EH (cell line): ENCODE measurements at places on chromosomes 12 and 14.
A peak's percentile ranks its signal among the peaks of the same experiment; 100 is the strongest.

DNA sequence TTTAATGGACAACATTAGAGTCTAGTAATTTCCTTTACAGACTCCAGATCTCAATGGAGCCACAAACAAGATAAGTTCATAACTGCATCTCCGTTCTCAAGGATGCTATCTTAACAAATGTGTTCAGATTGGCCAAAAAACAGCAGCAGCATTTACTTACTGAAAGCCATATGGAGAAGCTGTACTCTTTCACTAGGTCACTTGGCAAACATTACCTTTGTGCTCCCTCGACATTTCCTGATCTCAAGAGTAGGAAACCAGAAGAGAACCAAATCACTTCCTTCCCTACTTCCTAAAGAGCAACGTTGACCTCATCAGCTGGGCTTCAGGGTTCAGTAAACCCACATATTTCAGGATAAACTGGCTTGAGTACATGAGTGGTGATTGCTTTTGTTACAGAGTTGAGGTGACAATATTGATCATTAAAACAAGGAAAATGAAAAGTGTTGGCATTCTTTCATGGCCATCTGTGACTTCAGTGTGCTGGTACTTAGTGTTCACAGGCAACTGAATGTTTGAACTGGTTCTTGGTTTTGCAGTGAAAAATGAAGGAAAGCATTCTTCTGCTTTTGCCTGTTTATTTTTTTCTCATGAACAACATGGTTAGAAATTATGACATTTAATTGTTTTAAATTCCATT lies 449.6 kb downstream of the TMEM117 start:
- no peak for DNase-seq

DNA sequence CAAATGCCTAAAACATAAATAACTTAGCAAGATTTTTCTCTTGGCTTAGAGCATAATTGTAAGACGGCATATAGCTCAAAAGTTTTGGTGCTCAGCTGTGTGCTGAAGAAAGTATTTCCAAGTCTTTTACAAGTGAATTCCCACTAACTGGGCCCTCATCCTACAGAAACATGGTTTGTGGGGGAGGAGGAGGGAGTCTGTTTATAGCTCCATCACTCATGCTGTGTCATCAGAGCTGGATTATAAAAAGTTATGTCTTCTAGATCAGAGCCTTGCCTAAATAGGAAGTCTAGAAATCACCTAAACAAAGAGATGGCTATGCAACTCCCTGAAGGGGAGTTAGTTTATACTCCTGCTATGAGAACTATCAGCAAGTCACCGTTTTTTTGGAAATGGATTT lies 65.9 kb upstream of the OTOGL start:
- peak; percentile 91 for DNase-seq

DNA sequence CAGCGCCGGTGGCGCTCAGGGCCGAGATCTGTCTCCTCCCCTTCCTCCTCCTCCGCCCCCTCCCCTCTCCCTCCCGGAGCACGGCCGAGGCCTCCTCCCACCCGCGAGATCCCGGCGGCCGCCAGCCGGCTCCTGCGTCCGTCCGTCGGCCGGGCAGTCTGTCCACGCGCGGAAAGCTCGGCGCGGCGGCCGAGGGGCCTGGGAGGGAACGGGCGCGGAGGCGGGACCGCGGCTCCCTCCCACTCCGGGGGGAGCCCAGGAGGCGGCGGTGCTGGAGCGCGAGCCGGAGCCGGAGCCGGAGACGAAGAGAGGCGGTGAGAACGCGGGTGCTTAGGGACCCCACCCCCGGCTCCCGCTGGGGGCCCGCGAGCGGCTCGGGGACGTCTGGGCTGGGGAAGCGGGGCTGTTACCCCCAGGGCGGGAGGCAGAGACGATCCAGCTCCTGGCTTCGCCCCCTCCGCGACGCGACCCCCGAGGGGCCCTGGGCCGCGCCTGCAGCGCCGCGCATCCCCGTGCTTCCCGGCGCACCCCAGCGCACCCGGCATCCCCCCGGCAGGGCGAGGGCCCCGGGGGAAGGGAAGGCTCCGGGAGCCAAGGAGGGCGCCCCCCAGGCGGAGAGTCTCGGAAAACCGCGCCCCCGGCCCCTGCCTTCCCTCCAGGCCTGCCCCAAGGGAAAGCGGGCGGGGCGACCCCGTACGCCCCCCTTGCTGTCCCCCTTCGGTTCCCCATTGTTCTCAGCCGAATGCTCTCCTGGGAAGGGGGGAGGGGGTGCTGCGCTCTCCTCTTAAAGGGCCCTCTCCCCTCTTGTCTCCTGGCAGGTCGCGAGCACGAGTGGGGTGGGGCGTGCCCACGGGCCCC lies at the start of gene DTX1:
Gene DTX1 (plus strand): TSS at position 100 of the 858 bp plus-strand sequence. CDS start 1,463 bp downstream, outside the sequence.
- DNase-seq = no peak

DNA sequence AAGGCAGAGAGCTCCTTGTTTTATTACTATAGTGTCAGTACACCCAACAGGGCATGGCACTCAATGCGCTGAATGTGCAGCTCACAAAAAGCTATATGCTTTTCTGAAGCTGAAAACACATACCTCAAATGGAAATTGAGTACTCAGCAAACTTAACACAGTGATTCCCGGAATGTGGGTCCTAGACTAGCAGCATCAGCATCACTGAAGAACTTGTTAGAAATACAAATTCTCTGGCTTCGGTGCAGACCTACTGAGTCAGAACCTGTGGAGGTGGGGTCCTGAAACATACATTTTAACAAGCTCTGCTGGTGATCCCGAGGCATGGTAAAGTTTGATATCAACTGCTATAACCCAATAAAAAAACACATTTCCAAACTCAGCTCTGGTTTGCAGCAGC lies 14.9 kb downstream of the RERG start:
- no peak for DNase-seq

GRCh38 chr12:4272424-4273272 lies 914 bp upstream of the CCND2 start:
- no peak for DNase-seq

DNA sequence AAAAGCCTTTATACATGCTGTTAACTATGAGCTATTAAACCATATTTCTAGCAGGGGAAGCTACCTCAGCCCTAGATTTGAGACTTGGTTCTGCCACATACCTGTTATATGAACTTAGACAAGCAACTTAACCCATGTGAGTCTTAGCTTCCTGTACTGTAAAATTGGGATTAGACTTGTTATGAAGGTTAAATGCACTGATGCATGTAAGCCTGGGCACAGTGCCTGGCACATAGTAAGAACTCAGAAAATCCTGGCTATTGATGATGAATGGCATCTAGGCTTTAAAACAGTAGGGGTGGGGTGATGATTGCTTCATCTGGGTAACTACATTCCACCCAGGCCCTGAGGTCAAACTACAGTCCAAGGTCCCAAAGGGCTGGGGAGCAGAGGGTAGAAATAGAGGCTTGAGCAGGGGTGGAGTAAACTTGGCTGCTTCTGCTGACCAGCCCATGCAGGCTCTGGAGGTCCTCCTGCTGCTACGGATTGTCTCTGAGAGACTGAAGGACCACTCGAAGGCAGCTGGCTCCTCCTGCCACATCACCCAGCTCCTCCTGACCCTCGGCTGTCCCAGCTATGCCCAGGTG lies 11.3 kb downstream of the ESPL1 start:
- no peak for DNase-seq
